ENCODE measurements at places on chromosomes 12 and 14.

DNA sequence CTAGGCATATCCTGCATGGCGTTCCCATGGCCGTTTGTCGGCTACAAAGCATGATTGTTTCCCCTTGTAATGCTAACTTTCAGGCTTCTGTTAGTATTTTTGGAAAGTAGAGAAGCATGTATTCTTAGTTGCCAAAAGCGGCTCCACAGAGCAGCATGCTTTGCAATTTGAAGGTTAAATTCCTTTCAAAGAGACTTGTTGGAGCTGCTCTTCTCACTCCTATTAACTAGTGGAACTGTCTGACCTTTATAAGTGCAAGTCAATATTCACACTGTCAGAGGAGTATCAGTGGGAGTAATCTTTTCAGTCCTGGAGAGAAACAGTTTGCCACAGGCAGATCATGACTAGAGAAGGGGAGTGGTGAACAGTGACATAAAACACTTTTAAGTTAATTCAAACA is 656.1 kb upstream of the NOVA1 start:
- DNase-seq: no peak

- no peak for DNase-seq
These were observed 233.8 kb upstream of the GARIN6 start for GRCh38 chr12:99413751-99414150.

GRCh38 chr14:95939335-95939734 is 62.7 kb downstream of the TUNAR start:
- DNase-seq: no peak

GRCh38 chr14:39025810-39026627 is 77.0 kb downstream of the SEC23A start:
- no peak for DNase-seq

- DNase-seq: no peak
These were observed 9.1 kb downstream of the FAM181A start for GRCh38 chr14:93936245-93936644.

DNA sequence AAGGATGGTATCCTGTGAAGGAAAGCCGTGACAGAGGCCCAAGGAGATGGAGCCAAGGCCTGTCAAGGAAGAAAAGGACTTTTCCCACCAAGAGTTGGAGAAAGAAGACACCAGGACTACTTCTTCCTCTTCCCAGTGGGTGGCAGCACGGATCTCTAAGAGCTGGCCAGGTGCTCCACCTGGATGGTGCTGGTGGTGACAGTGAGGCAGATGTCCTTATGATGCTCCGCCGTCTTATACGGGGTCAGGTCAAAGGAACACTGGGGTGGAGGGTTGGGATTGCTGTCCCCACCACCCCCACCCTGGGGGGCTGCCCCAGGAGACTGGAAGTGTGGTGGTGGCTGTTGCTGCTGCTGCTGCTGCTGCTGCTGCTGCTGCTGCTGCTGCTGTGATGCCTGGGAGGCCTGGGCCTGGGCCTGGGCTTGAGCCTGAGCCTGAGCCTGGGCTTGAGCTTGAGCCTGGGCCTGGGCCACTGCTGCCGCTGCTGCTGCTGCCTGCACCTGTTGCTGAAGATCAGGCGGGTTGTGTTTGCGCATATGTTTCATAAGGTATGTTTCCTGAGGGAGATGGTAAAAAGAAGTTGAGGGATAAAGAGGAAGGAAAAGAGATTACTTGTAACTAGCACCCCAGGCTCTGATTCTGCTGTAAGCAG is 4.8 kb upstream of the ING4 start:
- no peak for DNase-seq

- DNase-seq: no peak
These were observed 43.0 kb upstream of the FUT8 start for GRCh38 chr14:65369560-65369959.
